ENCODE measurements at places on chromosomes 2 and 18.

GRCh38 chr18:55214969-55215368 is 255.7 kb upstream of the CCDC68 start:
- no peak for DNase-seq

DNA sequence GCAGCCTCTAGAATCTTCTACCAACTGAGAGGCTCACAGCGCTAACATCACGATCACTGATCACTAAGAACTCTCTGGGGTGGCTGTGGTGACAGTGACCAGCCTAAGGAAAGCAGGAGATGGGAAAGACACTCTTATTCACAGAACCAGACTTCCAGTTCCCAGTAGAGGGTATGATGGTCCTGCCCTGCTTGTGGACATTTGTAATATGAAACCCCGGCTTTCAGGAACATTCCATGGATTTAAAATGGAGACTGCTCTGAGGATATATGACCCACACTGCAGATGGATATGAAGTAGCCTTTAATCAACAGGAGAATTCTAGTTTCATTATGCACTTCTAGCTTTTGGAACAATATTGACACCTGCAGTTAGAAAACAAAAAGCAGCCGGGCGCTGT is 131.8 kb downstream of the AFF3 start:
- DNase-seq = no peak

- DNase-seq = no peak
Measured at GRCh38 chr2:20159411-20160070, 65.4 kb downstream of the SDC1 start.

- no peak for DNase-seq
Measured at GRCh38 chr2:219663116-219663762, 35.8 kb downstream of the SLC4A3 start.

DNA sequence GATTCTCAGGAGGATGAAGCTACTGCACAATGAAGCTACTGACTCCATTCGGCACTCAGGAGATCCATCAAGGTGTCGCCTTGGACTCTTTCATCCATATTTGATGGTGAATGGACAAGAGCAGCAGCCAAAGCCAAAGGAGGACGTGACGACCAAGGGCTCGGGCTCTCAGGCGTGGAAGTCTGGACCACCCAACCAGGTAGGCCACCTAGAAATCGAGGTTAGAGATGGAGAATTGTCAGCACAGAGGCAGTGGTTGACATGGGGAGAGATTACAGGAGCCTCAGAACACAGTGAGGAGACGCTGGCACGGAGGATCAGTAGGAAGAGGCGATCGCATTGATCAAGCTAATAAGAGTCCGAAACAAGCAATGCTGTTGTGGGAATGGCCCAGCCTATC is 240.5 kb upstream of the ID2 start:
- DNase-seq = no peak

GRCh38 chr2:151361674-151362370 is 4.4 kb downstream of the TNFAIP6 start:
- DNase-seq = peak; percentile 31

DNA sequence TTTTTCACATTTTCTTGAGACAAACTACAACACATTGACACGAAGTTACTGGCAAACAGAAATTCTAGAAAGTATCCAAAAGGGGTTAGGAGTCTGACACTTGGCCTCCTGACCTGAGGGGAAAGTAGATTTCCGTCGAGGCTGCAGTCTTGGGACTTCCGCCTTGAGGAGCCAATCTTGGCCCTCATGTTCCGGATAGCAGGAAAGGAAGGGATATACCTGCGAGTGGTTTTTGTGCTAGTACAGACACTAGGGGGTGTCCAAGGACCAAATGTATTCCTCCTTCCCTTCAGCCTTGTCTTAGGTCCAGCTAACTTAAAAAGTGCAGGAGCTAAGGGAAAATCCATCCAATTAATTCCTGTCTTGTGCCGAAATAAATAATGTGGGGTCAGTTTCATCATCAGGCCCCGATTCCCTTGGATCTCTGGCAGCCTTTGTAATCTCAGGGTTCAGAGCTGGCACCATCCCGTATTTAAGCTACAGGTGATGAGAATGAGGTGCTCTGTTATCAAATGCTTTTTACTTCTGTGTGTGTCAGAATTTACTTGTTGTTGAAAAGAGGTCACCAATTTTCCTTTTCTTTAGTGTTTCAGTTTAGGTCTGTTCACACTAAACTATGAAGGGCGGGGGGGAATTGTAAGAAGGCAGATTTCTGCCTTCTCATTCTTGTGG is 330.2 kb upstream of the FANCL start:
- peak; percentile 69 for DNase-seq

DNA sequence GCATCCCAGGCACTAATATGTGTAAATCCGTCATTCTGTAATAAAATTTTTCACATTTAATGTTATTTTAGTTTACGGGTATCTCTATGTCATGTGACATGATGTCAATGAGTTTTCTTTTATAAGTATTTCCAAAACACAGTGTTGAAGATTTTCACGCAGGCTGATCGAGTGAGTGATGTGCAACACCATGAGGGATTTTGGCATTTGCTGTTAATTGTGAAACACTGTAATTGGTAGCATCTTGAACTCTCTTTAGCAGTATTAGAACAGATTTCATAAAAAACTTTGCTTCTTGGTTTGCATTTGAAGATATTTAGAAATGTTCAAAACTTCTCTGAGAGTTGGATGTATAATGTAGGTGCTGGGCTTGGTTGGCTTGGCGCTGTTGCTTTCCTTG is 35.5 kb downstream of the KCNE4 start:
- no peak for DNase-seq

DNA sequence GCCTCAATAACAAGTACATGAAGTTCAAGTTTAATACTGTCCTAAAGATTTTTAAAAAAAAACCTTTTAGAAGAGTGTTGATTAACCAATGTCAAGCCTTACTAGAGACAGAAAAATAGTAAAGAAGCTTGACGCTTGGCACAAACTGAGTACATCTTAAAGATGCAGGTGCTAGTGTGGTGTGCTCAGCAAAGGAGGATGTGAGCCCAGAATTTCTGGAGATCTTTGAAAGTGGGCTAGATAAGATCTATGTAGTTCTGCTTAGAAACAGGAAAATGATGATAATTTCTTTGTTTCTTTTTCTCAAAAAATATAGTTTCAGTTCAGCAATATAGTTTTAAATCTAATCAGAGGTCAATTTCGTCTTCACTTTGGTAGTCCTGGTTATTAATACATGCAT is 118.3 kb upstream of the KLHL14 start:
- DNase-seq = no peak

- no peak for DNase-seq
Measured at GRCh38 chr2:60966507-60967405, 50.8 kb upstream of the PEX13 start.

DNA sequence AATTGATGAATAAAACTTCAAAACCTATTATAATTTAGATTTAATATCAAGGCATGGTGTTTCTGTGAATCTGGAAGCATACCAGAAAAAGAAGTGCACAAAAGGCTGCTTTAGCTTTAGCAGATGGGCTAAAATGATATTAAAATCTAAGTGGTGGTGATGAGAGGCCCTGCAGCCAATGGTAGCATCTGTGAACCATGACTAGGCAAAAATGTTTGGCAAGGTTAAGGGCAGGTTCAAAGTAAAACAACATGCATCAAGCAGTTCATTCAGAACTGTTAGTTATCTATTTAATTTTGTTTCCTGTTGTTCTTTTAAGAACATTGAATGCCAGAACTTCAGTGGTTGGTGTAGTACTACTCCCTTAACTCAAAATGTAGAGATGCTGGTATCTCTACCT is 1736.9 kb upstream of the CELF4 start:
- peak; percentile 1 for DNase-seq

DNA sequence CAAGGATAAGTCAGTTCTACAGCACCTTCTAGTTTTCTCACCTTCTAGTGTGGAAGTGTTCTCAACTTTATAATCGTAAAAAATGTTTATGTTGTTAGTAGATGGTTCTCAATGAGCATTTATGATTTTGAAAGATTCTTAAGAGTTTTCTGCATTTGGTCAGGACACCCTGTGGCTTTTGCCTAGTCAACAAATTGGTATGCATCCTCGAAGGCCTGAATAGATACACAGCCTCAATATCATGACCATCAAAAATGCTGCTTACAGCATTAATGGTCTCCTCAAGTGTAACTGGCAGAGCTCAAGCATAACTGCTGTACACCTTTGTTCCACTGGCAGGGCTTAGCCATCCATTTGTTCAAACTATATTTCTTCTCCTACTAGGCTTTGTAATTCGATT is 96.7 kb downstream of the CRACDL start:
- peak; percentile 68 for DNase-seq

DNA sequence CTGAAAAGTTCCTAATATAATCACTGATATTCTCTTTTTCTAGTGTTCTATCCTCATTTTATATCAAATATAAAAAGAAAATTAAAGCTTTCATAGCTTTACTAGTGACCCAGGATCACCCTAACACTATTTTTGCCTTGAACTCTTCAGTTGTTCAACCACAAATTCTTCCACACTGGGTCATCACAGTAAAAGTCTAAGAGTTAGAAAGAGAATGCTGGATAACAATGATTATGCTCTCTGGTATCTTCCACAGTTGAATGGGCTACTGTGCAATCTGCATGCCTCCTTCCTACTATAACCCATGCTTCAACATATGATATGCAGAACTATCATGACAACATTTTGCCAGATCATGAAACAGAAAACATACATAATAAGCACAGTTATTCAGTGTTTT is 32.3 kb downstream of the CHN1 start:
- peak; percentile 26 for DNase-seq

DNA sequence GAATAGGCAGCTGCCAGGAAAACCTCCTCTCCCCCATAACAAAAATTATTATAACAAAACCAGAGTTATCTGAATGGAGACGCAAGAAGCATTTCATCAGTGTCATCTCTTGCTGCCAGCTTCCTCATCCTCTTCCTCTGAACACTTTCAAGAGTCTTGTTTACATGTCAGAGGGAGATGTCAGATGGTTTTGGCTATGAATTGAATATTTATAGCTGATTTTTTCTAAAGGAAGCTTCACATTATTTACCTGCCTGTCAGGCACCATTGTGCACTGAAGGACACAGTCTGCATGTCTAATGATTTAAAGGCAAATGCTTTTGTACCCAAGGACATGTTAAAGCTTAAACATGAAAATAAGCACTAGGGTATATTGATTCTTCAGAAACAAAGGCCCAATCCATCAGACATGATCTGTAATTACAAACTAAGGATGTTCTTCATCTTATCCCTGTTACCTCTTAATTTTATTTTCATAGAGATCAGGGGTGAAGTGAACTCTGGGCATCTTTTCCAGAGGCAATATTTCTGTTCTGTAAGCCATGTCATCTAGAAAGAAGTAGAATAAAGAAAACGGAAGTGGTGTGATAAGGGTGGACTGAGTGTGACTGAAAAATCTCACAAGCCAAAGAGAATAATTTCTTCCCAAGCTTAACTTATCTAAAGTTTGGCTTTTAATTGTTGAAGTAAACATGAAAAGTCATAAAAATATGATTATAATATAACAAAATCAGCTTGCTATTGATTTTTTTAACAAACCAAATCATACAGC is 168.7 kb downstream of the ANKRD44 start:
- no peak for DNase-seq

DNA sequence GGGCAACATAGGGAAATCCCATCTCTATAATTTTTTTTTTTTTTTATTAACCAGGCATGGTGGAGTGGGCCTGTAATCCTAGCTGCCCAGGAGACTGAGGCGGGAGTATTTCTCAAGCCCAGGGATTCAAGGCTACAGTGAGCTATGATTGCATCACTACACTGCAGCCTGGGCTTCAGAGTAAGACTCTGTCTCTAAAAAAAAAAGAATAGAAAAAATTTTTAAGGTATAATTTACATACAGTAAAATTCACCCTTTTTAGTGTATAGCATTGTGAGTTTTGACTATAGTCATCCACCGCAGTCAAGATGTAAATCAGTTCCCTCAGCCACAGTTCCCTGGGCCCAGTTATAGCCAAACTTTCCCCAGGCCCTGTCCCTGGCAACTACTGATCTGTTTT is 57.1 kb upstream of the MSH6 start:
- peak; percentile 24 for DNase-seq

DNA sequence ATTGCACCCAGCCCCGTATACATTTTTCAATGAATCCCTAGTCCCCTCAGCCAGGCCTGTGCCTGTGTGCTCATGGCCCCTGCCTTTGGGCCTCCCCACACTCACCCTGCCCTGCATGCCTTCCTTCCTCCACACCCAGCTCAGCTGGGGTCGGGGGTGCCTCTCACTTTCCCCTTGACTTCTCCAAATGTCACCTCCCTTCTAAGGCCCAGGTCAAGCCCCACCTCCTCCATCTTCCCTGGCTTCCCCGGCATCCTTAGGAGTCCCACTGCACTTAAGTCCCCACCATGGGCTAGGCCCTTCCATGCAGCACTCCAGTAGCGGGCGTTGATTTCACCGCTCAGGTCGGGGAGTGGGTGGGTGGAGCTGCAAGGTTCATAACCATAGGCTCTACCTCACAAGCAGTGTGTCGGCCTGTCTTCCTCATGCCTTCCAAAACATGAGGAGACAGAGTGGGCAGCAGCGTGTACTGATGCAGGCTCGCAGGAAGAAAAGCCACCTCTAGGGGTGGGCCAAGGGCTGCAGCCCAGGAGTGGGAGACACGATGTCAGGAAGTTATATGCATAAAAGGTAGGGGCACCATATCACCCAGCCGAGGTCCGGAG is 47.7 kb downstream of the DNMT3A start:
- no peak for DNase-seq

DNA sequence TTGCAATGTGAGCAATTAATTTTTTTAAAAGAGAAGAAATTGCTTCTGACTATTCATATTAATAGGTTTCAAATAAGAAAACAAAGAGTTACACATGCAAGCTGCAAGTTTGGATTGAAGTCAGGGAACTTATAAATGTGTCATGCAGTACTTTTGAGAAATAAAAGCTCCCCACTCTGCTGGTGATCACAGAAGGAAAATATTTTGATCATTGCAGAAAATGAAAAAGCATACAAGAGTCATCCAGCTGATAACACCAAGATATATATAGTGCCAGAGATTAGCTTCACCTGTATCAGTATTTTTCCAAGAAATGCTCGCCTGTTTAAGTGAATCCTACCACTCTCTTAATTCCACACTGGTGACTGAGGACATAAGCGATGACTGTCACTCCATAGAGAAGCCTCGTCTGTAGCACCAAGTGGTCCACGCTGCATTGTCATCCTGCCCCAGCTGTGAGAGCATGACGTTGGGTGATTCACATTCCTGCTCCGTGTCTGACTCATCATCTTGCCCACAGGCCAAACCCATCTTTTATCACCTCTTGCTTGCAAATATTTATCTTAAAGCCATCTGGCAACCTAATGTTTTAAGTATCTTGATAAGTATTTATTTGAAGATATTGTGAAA is 178.0 kb downstream of the ASXL3 start:
- peak; percentile 83 for DNase-seq

Measured in cardiac fibroblast (primary cell).